ENCODE measurements at places on chromosomes 7 and 10.

DNA sequence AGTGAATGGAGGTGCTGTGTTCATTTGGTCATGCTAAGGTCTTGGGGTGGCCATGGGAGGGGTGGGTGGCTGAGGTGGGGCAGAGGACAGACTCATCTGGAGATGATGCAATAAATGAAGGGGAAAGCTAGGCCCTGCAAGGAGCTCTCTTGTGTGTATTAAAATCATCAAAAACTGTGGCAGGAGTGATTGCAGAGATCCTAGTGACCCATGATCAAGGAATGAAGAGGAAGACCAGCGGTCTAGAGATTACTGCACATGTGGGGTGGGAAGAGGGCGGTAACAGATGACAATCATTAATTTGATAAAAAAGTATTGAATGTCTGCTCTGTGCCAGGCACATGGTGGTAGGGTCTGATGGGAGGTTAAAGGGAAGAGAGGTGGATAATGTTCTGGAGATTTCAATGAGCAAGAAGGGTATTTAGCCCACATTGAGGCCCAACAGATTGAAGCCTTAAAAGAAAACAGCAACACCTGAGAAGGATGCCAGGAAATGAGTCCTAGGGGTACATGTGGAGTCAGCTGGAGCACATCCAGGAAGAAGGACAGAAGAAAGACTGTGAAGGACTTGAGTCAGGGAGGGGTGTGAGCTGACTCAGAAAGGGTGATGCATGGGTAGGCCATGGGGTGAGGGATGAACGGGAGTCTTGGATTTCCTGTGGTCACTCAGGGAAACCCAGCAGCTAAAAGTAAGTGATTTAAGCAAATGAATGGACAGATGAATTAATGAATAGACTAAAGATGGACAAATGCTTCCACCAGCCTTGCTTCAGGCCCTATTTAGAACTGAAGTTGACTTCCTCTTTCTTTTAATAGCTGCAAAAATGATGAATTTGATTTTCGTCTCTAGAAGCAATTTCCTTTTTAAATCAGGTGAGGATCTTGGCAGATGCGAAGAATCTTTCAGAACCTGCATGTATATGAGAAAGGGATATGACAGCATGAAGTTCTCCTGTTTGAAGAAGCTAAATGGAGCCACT is 83.1 kb upstream of the IGFBP3 start:
- no peaks in the 10 kb centered on the region for H3K4me1 ChIP-seq
- no peak overlapping the region for H3K27ac ChIP-seq
- DNase-seq = no peak
- no peaks in the 10 kb centered on the region for H3K27me3 ChIP-seq
- no peaks in the 10 kb centered on the region for H3K36me3 ChIP-seq

- peak; percentile 69 for DNase-seq
- H3K36me3 ChIP-seq = no peaks in the 10 kb centered on the region
- no peaks in the 10 kb centered on the region for H3K4me1 ChIP-seq
- H3K4me3 ChIP-seq = no peak overlapping the region
- H3K27ac ChIP-seq = no peak overlapping the region
- H3K27me3 ChIP-seq = no peaks in the 10 kb centered on the region
Measured at GRCh38 chr10:131354380-131354779, 42.9 kb upstream of the TCERG1L start.

- H3K4me3 ChIP-seq = no peak overlapping the region
- H3K36me3 ChIP-seq = no peaks in the 10 kb centered on the region
- H3K27ac ChIP-seq = no peak overlapping the region
- H3K27me3 ChIP-seq = peaks cover 2% of the 10 kb centered on the region
- no peaks in the 10 kb centered on the region for H3K4me1 ChIP-seq
Measured at GRCh38 chr7:49564379-49564714, 209.1 kb upstream of the VWC2 start.

DNA sequence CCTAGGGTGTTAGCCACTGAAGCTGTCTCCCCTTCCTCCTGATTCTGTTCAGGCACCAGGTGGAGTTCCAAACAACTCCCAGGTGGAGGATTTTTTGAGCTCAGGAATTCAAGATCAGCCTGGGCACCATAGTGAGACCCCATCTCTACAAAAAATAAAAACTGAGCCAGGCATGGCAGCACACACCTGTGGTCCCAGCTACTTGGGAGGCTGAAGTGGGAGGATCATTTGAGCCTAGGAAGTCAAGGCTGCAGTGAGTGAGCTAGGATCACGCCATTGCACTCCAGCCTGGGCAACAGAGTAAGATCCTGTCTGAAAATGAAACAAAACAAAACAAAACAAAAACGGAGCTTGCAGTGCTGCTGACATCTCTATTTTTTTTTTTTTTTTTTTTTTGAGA is 128.8 kb upstream of the CALN1 start:
- no peak overlapping the region for H3K4me3 ChIP-seq
- no peak for DNase-seq
- no peak overlapping the region for H3K27ac ChIP-seq
- H3K4me1 ChIP-seq = peaks cover 6% of the 10 kb centered on the region

- no peak for DNase-seq
- no peaks in the 10 kb centered on the region for H3K36me3 ChIP-seq
- no peak overlapping the region for H3K4me3 ChIP-seq
Measured at GRCh38 chr10:70779088-70779487, 6.1 kb downstream of the TBATA start.

GRCh38 chr10:22978918-22979317 is 51.1 kb downstream of the ARMC3 start:
- no peaks in the 10 kb centered on the region for H3K4me1 ChIP-seq
- no peak overlapping the region for H3K27ac ChIP-seq
- H3K36me3 ChIP-seq = no peaks in the 10 kb centered on the region
- DNase-seq = no peak
- no peak overlapping the region for H3K4me3 ChIP-seq

DNA sequence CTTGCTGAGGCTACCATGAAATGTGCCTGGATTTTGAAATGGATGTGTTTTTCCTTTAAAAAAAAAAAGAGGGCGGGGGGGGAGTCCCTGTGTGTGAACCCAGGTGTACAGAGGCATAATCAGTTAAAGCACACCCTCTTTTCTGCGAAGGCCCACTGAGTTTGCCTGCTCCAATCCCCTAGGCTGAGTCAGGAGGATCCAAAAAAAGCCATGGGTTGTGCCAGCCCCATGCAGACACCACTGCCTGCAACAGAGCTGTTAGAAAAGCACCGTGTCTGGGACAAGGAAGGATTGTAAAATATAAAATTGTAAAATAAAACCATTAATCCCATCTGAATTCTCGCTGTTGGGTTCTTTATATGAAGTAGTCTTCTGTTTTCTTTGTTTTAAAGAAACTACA is 217.9 kb downstream of the ADAM12 start:
- DNase-seq = no peak
- no peak overlapping the region for H3K4me3 ChIP-seq
- H3K4me1 ChIP-seq = peaks cover 15% of the 10 kb centered on the region
- H3K27ac ChIP-seq = no peak overlapping the region

Measured in neuronal stem cell (in vitro differentiated cells).